HepG2 (cell line): ENCODE measurements at places on chromosomes 3 and 15.
A peak's percentile ranks its signal among the peaks of the same experiment; 100 is the strongest.

DNA sequence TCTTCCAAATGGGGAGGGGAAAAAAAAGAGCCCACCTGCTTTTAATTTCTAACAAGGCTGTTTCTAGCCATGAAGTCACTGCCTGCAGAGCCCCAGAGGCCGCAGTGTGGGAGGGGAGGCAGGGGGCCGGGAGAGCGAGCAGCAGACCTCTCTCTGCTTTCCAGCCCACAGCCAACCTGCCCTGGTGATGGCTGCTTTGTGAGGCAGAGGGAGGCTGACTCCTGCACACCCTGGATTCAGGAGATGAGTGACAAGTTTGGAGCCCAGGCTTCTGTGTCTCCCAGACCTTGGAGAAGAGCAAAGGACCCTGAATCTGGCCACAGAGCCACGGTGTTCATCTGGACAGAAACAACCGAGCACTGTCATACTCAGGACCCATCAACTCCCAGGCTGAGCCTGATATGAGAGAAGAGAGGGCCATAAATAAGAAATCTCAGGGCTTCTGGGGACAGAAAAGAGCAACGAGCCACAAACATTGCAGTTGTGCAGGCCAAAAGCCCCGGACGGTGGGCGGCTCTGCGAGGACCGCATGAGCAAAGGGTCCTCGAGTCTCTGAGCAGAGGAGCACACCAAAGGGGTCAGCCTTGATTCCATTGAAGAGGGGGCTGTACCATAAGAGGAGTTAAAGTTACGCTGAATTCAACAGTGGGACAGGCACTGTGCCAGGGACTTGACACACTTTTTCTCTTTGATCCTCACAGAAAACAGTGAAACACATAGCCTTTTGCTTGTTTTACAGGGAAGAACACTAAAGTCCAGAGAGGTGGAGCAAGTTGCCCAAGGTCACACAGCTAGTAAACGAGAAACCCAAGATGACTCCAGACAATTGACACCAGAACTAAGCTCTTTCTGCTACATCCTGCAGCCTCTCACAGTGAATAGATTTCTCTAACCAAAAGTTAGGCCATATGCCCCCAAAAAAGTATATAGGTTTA is 97.2 kb downstream of the SEMA5B start:
- no peak overlapping the region for H3K4me3 ChIP-seq
- peaks cover 19% of the 10 kb centered on the region; the same call in 2 of the 3 replicates for H3K27me3 ChIP-seq
- no peaks in the 10 kb centered on the region for H3K36me3 ChIP-seq
- peaks cover 41% of the 10 kb centered on the region for H3K4me1 ChIP-seq
- H3K27ac ChIP-seq, result no peak overlapping the region

DNA sequence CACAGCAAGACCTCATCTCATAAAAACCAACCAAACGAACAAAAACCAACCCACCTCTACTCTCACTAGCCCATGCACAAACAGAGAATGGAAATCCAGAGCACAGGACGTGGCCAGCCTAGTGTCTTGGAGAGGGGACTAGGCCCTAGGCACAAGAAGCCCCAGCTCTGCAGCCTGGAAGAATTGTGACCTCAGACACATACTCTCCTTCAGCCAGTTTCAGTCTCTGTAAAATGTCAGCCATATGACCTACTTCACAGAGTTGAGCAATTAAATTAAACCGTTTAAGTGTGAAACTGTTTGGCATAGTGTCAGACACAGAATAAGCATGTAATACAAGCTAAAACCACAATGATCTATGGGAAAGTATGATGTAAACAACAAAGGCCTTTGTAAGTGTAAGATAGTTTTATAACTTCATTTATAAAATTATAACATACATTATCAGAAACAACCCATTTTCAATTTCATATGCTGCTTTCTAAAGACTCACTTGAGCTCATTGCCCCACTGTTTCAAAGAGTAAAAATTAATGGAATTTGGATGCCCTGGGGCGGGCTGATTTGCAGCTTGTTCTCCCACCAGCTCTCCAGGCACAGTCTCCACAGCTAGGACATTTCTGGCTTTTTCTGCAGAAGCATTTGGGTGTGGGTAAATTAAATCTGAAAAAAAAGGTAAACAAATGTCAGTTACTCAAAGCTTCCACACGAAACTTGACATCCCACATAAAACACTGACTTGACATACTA is 32.9 kb downstream of the TBC1D2B start:
- no peak for DNase-seq
- H3K4me1 ChIP-seq, result 0 out of 2 replicates have a peak, but pooled peaks cover 14% of the 10 kb centered on the region
- no peaks in the 10 kb centered on the region for H3K27me3 ChIP-seq
- H3K4me3 ChIP-seq, result no peak overlapping the region

DNA sequence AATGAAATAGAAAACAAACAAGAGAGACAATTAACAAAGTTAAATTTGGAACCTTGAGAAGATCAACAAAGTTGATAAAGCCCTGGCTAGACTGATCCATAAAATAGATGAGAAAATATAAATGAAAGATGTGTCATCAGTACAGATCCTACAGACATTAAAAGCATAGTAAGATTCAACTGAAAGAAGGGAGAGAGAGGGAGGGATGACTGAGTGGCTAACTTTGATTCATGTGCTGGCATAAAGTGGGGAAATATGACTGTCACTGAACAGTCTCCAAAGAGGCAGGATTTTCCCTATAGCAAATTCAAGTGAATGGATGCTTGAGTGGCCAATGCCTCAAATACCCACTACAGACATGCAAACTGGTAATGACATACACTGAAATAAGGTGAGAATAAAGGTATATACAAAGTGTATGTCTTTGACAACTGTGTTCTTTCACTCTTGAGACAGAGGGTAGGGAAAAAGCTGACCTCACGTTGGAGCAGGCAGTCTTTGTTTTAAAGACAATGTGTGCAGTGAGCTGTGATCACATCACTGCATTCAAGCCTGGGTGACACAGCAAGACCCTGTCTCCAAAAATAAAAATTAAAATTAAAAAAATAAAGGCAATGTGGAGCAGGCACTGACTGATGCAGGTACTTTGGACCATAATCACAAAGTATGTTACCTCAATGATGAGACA is 35.9 kb upstream of the CHD2 start:
- 0 out of 2 replicates have a peak overlapping the region, but pooled peaks have one; percentile 7 for H3K4me3 ChIP-seq
- DNase-seq, result no peak
- H3K36me3 ChIP-seq, result no peaks in the 10 kb centered on the region
- H3K4me1 ChIP-seq, result peaks cover 32% of the 10 kb centered on the region

GRCh38 chr3:122576174-122576940 is 1.1 kb upstream of the PARP15 start:
- no peaks in the 10 kb centered on the region for H3K36me3 ChIP-seq
- H3K4me1 ChIP-seq, result peaks cover 26% of the 10 kb centered on the region
- H3K4me3 ChIP-seq, result no peak overlapping the region

GRCh38 chr15:98616397-98616796 is 31.9 kb upstream of the IGF1R start:
- peak; percentile 5 for DNase-seq
- H3K4me1 ChIP-seq, result peaks cover 26% of the 10 kb centered on the region
- no peak overlapping the region for H3K4me3 ChIP-seq
- no peak overlapping the region for H3K27ac ChIP-seq
- H3K27me3 ChIP-seq, result no peaks in the 10 kb centered on the region; the same call in 1 of the 2 replicates

- H3K4me3 ChIP-seq, result no peak overlapping the region
- no peak overlapping the region for H3K27ac ChIP-seq
- no peaks in the 10 kb centered on the region for H3K4me1 ChIP-seq
- H3K27me3 ChIP-seq, result no peaks in the 10 kb centered on the region
- no peaks in the 10 kb centered on the region for H3K36me3 ChIP-seq
Measured at GRCh38 chr15:25740383-25741255, 122.5 kb downstream of the ATP10A start.

- H3K27me3 ChIP-seq, result no peaks in the 10 kb centered on the region
- DNase-seq, result peak; percentile 27
- H3K4me3 ChIP-seq, result no peak overlapping the region
- no peak overlapping the region for H3K27ac ChIP-seq
Measured at GRCh38 chr3:63067999-63068645, 192.9 kb upstream of the CADPS start.

- H3K27ac ChIP-seq, result no peak overlapping the region
- no peaks in the 10 kb centered on the region for H3K36me3 ChIP-seq
- no peak overlapping the region for H3K4me3 ChIP-seq
- peaks cover 9% of the 10 kb centered on the region for H3K4me1 ChIP-seq
- no peak for DNase-seq
Measured at GRCh38 chr3:105394177-105394576, 27.5 kb downstream of the ALCAM start.
